ENCODE measurements at places on chromosomes 2 and 18.

DNA sequence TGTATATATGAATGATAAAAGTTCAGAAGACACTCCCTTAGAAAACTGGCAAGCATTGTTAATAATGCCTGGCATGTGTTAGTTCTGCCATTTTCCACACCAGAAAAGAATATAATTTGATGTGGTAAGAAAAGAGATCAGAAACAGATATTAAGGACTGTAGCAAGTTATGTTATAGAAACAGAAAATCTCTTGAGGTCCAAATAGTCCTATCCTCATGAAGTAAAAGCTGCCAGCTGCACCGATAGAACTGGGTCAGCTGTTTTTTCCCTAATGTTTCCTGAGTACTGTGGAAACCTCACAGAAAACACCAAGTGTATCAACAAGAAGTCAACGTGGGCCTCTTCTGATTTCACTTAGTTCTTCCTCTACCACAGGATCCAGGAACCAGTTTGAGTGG is 56.9 kb upstream of the SDC1 start:
- DNase-seq: no peak

DNA sequence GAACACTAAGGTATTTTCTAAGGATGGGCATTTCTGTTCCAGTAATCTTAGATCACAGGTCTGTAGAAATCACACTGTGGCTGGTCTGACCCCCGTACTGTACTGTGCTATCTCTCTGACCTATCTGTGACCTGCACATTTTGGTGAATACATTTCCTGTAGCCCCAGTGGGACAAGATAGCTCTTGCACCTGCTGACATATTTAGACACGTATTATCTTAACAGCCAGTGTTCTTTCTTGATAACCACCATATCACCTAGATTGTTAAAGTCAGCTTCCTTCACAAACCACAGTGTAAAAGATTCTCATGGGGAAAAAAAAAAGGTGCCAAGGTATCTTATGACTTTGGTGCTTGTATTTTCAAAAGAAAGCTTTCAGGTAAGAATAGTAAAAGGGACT is 39.8 kb upstream of the TMEM247 start:
- DNase-seq: no peak

DNA sequence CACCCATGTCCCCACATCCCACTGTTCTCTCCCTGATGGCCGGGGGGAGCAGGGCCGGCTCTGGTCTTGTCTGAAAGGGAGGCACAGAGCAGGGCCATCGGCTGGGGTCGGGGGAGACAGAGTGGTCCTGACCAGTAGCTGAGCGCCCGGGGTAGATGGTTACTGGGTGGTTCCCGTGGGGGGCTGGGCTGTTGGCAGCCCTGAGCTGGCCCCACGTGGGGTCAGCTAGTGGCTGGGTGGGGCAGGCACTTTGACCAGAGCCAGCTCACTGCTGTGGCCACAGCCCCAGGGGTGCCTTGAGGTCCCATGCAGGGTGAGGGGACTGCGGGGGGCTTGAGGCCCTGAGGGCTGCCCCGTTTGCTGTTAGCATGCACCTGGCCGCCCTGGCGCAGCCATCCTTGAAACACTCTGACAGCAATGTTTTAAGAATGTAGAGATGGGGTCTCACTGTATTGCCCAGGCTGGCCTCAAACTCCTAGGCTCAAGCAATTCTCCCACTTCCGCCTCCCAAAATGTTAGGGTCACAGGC is 12.3 kb upstream of the NEU4 start:
- no peak for DNase-seq

DNA sequence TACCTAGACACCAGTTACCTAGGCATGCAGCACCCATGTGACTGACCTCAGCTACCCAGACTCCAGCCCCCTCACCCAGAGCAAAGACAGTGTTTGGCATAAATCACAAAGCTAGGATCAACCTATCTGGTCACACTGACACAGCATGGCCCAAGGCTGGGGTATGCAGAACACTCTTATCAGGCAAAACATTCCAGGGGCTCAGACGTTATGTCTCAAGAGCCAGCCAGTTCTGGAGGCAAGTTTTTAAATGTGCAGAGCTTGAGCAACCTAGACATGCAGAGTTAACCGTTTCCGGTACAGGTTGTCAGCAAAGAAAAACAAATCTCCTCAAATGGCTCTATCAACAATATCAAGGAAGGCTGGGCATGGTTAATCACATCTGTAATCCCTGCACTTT is 92.8 kb downstream of the AP1S3 start:
- DNase-seq: no peak

- no peak for DNase-seq
These were observed 12.9 kb downstream of the HES6 start for GRCh38 chr2:238226698-238227586.

DNA sequence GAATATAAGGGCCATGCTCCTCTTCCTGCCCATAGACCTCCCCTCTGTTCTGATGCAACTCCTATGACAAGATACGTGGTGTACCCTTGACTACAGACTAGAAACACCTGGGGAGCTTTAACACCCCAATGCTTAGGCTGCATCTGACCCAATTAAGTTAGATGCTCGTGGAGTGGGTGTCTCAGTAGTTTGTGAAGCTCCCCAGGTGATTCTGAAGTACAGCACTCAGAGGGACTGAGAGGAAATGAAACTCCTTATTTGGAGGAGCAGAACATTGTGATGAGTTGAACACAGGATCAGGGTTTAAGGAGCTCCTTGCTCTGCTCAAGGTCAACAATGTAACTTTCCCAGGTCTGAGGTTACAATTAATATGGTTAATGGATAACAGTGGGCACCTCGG is 80.3 kb upstream of the TTC39C start:
- DNase-seq: no peak

DNA sequence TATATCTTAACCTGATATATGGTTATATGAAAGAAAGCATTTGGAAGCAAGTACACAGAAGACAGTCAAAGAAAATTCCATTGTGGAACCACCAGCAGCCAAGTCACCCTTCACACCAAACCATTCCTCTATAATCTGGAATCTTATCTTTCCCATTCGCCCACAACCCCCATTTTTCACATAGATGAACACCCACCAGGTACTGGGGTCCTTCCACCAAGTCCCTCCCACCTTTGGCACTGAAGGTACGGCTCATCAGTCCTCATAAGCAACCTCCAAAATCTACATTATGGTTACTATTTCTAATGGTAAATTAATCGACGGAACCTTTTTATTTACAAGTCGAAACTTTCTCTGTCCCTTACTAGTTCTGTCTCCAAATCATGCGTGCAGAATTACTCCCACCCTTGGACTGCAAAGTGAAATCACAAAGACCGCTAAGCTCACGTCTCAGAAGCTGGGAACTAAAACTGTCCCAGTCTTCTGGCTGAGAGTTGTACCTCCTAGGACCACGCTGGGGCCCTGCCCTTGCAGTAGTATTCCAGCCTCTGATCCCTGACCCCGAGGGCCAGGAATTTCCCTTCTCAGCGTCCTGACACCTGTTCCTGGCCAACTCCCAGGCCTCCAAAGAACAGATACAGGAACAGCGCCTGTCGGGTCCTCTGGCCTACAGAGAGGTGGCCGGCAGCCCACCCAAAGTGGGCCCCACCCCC is 702 bp downstream of the OLA1 start:
- DNase-seq: no peak

GRCh38 chr2:136233298-136233697 is 115.3 kb upstream of the CXCR4 start:
- no peak for DNase-seq

GRCh38 chr2:113227290-113227689 is 51.4 kb downstream of the PAX8 start:
- DNase-seq: no peak

- DNase-seq: no peak
These were observed 315.3 kb upstream of the CDH7 start for GRCh38 chr18:65435534-65435933.

DNA sequence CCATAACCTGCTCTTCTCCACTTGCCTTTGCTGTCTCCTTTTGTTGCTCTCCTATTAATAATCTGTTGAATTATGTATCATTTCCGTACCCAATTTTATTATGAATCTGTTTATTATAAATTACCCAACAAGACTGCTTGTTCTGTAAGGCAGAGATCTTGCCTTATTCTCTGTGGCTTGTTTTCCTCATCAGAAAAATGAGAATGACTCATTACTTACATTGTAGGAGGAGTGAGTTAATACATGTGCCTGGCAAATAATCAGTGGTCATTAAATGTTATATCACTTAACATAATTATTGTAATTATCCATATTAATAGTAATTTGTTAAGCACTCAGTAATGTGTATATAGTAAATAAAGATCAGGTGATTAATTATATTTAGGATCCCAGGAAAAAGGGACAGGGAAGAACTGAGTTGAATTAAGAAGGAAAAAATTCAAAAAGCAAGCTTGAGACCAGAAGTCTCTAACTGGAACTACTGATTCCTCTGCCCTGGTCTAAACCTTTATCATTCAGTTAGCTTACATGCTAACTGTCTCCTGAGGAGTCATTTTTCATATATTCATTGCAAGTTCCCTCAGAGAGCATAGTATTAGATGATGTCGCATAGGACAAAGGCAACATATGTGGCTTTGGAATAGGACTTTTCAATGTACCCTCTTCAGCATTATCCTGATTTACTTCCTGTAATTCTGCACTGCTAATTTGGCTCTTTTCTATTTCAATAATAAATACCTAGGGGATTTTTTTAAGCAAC is 335.7 kb downstream of the GALNT13 start:
- no peak for DNase-seq

DNA sequence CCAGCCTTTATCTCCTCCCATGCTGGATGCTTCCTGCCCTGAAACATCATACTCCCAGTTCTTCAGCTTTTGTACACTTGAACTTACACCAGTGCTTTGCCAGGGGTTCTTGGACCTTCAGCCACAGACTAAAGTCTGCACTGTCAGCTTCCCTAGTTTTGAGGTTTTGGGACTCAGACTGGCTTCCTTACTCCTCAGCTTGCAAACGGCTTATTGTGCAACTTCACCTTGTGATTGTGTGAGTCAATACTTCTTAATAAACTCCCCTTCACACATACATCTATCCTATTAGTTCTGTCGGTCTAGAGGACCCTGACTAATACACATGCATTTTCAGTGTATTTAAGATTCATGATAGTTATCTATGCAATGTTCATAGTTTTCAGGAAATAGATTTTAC is 35.8 kb upstream of the ZNF804A start:
- no peak for DNase-seq

GRCh38 chr2:101852824-101853223 is 138.9 kb upstream of the IL1R2 start:
- no peak for DNase-seq

- DNase-seq: no peak
These were observed 38.3 kb upstream of the EPB41L3 start for GRCh38 chr18:5582076-5582475.

Measured in stimulated activated naive CD8-positive, alpha-beta T cell treated with anti-CD3 and anti-CD28 coated beads, Interleukin-15, amount 100 ng/mL, for 72 hours (primary cell).